ENCODE measurements at places on chromosomes 2 and 18.

- no peak for DNase-seq
Observed at GRCh38 chr2:205868773-205869333, 186.6 kb downstream of the NRP2 start.

- DNase-seq = no peak
Observed at GRCh38 chr18:72372076-72372475, 172.1 kb downstream of the CBLN2 start.

GRCh38 chr2:219436491-219436890 is 1.8 kb downstream of the SPEG start:
- DNase-seq = no peak

DNA sequence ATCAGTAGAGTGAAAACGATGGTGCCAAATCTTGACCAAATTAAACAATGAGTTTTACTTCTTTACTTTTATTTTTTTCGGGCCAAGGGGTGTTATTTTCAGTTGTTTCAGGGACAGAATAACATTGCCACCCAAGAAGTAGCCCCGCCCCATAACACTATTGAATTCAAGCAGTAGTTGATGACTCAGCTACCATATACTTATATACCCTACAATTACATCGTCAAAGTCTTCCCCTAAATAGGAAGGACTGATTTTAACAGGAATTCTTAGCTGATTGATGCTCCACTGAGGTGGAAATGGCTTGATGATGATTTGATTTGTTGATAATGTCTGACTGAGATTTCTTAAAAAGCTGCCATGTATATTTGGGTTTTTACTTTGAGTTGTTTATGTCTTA is 24.7 kb downstream of the LYPD6B start:
- no peak for DNase-seq

DNA sequence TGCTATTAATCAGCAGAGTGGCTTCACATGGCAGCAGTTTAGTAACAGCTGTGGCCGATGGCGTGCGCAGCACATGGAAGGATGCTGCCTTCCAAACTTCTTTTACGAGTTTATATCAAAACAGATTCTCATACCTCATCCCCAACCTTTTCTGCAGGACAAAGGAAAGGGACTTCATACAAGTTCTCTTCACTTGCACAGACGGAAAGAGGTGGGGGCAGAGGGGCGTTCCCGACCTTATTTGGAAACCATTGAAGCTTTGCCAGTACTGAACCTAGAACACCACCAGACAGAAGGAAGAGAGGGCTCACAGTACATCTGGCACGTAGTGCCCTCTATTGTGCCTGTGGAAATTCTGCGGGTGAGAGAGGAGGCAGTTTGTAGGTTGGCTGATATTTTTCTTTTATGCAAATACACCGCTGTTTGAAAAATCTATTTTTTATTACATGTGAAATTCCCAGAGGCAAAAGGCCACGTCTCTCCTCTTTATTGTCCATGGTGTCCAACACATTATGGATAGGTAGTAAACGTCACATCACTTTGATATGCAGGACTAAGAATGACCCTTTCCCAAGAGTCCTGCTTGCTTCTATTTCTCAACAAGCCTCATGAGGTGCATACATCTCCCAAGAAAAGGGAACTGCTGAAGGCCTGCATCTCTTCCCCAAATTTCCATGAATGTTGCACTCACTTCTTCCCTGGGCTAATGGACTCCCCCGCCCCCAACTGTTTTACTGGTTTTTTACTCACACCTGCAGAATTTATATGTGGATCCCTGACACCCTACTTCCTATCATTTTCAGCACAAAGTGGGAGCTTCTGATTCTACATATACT is 31.3 kb downstream of the COLEC12 start:
- no peak for DNase-seq

- DNase-seq = no peak
Observed at GRCh38 chr2:120568975-120569268, 166.7 kb upstream of the GLI2 start.

- DNase-seq = no peak
Observed at GRCh38 chr2:232511336-232511890, 8.8 kb upstream of the PRSS56 start.

DNA sequence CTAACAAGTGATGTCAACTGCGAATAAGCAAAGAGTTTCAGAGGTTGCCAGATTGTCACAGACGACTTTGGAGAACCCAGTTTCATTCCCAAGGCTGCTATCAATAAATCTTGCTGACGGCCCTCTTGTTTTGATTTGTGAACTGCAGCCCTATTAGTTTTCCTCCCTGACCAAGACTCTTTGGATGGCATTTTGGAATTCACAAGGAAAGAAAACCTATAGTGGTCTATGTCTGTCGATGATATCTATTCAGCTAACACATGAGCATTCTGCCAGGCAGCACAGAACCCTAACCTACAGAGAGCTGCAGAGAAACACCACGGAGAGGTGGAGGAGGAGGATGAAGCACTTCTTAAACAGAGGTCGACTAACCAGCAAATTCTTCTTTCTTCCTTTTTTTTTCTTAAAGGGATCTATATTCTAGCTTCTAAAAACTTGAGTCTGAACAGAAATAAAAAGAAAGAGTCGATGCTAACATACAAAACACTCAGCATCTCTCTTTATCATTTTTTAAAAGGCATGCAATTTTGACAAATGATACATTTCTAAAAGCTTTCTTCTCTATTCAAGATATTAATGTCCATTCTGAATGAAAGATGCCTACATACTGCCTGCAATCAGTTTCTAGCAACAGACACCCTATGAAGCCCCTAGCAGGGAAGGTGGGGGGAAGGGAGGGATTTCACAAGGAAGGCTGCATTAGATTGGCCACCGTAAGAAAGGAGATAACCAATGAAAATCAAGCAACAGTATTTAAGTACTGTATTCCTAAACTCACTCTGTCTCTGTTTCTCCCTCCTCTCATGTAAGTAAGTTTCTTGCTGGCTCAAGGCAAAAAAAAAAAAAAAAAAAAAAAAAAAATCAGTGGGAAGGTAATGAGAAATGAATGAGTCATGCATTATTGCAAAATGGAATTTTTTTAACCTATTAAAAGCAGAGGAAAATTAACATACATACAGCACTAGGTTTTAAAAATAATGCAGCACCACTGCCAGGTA is 83.0 kb upstream of the CHRNA1 start:
- DNase-seq = peak; percentile 67

DNA sequence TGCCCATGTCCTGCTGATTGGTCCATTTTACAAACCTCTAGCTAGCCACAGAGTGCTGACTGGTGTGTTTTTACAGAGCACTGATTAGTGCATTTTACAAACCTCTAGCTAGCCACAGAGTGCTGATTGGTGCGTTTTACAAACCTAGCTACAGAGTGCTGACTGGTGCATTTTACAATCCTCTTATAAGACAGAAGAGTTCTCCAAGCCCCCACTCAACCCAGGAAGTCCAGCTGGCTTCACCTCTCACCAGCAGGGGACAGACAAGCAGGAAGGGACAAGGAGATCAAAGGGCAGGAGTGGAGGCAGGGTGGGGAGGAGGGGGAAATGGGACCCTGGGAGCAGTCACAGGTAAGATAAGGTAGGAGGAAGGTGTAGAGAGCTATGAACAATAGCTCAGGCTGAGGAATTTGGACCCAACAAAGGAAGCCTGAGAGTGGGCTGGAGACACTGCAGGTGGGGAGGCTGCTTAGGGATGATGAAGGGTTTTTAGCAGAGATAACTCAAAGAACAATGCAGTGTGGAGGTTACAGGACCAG is 37.1 kb downstream of the SH2D6 start:
- no peak for DNase-seq

DNA sequence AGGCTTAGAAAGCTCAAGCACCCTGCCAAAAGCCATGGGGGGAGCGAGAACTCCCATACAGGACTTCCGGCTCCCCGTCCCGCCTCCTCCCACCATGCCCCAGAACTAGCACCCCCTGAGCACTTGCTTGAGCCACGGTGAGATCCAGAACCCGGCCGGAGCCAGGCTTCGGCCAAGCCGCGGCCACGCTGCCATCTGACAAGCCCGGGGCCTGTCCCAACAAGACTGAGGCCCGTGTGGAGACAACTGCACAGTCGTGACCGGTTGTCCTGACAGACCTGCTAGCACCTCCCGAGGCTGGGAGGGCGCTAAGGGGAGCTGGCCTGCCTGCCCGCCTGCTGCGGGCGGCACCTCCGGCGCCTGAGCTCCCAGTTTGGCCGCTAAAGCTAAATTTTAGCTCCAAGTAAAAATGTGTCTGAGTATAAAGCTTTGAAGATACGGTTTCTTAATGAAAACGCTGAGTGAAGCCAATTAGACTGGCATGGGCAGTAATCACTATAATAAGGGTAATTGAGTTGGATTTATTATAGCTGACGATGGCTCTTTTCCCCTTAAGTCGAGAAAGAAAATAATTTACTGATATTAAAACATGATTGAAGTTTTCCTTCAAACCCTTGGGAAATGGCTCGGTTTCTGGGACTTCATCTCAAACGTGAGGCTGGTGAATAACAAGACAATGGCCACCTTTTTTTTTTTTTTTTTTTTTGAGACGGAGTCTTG is 78.3 kb upstream of the ODC1 start:
- DNase-seq = no peak

GRCh38 chr2:214410918-214411554 is at the start of gene VWC2L:
Gene VWC2L (plus strand): TSS chr2:214411054. CDS start chr2:214414194, 3,140 bp downstream.
- peak; percentile 81 for DNase-seq

DNA sequence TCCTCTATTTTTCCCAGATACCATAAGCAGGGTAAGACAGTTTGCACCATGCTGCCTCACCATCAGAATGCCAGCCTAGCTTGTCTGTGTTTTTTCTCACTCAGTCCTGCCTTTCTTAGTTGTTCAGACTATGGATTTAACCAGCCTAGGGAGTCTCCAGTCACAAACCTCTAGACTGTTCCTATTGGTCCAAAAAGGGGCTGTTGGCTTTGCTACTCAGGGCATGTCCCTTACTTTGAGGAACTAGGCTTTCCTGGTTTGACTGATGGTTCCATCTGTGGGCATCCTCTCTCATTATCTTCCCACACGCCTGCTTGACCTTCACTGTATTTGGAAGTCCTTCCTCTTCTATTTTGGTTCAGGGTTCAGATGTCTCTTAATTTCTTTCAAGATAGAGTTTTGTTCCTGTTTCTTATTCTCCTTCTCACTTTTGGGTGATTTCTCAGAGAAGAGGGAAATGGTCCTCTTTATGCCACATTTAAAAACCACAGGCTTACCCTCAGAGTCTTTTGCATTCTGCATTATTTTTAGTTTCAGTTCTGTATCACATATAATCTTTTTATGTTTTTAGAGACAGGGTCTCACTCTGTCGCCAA is 31.3 kb upstream of the TMEM131 start:
- no peak for DNase-seq

DNA sequence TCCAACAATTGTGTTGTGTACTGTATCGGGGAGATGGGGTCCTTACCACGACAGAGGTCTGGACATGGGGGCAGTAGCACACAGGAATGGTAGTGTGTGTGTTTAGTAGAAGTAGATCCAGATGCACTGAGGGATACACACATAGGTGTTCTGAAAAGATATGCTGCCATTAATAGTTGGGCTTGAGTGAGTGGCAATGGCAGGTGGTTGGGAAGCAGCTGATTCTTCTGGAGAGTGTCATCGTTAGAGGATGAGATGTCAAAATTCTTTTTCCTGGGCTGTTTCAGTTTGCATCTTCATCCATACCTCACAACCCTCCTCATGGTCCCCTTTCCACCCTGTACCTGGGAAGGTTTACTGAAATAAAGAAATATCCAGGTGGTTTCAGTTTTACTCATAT is 66.6 kb downstream of the UGGT1 start:
- DNase-seq = no peak

GRCh38 chr2:62175728-62176127 is 20.2 kb upstream of the B3GNT2 start:
- DNase-seq = no peak

- no peak for DNase-seq
Observed at GRCh38 chr18:75779450-75779849, 351.9 kb upstream of the SMIM21 start.

DNA sequence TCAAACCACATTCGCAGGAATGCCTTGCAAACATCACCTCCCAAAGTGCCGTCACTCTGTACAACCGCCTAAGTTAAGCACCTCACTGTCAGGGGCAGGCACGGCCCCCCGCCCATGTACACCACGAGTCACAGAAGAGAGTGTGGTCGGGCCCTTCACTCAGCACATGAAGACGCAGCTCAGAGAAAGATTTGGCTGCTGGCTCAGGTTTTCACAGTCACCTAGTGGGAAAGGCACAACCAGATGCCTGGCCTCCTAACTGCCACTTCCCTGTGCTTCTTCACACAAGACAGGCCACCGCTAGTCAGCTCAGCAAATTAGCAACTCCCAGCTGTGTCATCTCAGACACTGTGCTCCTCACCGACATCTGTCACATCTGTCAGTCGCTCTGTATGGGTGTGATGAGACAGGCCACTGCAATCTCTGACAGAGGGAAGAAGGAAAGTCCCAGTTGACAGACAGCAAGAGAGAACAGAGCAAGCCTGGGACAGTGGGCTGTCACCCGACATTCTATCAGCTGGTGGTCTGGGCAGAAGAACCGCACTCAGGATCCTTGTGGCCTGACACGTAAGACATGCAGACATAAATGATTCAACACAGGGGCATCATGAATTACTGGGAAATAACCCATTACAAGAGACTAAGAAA is 60.8 kb downstream of the CRACDL start:
- DNase-seq = no peak

GRCh38 chr2:217208867-217209266 is 349.0 kb upstream of the TNP1 start:
- no peak for DNase-seq

DNA sequence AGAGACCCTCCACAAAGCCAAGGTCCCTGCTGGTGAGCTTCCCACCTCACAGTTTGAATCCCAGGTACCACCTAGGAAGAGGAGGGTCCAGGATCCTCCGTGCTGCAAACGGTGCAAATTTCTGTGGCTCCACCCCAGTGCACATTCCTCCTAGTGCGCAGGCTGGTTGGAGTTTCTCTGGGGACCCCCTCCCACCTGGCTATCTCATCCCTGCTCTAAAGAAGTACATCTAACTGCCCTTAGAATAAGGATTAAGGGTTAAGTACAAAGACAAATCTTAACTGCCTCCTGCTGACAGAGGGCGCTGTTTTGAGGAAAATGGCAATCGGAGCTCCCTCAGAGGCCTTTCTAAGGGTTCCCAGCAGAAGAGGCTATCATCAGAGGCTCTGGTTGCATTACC is 109.6 kb upstream of the FSIP2 start:
- no peak for DNase-seq
